ENCODE measurements at places on chromosomes 3 and 15. TPM values are rescaled to one million over a fixed set of nuclear protein-coding genes. Genes with fewer than 3 reads are reported as not detected.

PLSCR4 gene
- polyA plus RNA-seq: 15.0 TPM

FEZF2 gene
- polyA plus RNA-seq: not detected

AGBL1 gene
- polyA plus RNA-seq: not detected

IQCF5 gene
- polyA plus RNA-seq: not detected

SPINT1 gene
- 16.8 TPM for polyA plus RNA-seq

KIF15 gene
- 2.7 TPM for polyA plus RNA-seq

MRAS gene
- 7.6 TPM for polyA plus RNA-seq

CPN2 gene
- polyA plus RNA-seq: not detected

RARB gene
- 2.9 TPM for polyA plus RNA-seq

CYP1A2 gene
- not detected for polyA plus RNA-seq

PXYLP1 gene
- 2.6 TPM for polyA plus RNA-seq

RASGRP1 gene
- 1.7 TPM for polyA plus RNA-seq

GOLGA8T gene
- polyA plus RNA-seq: not detected

DLL4 gene
- 1.5 TPM for polyA plus RNA-seq

GHRL gene
- polyA plus RNA-seq: 379 TPM

OCA2 gene
- not detected for polyA plus RNA-seq

P2RY13 gene
- 0.50 TPM for polyA plus RNA-seq

B3GNT5 gene
- 7.6 TPM for polyA plus RNA-seq

PYGO1 gene
- polyA plus RNA-seq: 0.61 TPM

PRSS50 gene
- not detected for polyA plus RNA-seq

LRRC31 gene
- polyA plus RNA-seq: 4.0 TPM

NMNAT3 gene
- polyA plus RNA-seq: 7.3 TPM

Measured in stomach (tissue), 19 donors.